ENCODE measurements at places on chromosomes 6 and 20. TPM values are rescaled to one million over a fixed set of nuclear protein-coding genes. Genes with fewer than 3 reads are reported as not detected.

The OR12D3 gene
- total RNA-seq, result not detected

GRCh38 chr20:57470212-57470522, 54.8 kb downstream of the CTCFL start:
- H3K4me3 ChIP-seq, result no peak overlapping the region
- H3K36me3 ChIP-seq, result no peaks in the 10 kb centered on the region
- no peak for DNase-seq
- peaks cover 40% of the 10 kb centered on the region for H3K4me1 ChIP-seq
- no peaks in the 10 kb centered on the region for H3K27me3 ChIP-seq

The SMLR1 gene
- not detected for total RNA-seq

- H3K36me3 ChIP-seq, result no peaks in the 10 kb centered on the region
- no peaks in the 10 kb centered on the region for H3K27me3 ChIP-seq
- H3K4me1 ChIP-seq, result no peaks in the 10 kb centered on the region
- no peak for DNase-seq
- no peak overlapping the region for H3K27ac ChIP-seq
Measured at GRCh38 chr6:74356391-74356790, 660.4 kb downstream of the CD109 start.

DNA sequence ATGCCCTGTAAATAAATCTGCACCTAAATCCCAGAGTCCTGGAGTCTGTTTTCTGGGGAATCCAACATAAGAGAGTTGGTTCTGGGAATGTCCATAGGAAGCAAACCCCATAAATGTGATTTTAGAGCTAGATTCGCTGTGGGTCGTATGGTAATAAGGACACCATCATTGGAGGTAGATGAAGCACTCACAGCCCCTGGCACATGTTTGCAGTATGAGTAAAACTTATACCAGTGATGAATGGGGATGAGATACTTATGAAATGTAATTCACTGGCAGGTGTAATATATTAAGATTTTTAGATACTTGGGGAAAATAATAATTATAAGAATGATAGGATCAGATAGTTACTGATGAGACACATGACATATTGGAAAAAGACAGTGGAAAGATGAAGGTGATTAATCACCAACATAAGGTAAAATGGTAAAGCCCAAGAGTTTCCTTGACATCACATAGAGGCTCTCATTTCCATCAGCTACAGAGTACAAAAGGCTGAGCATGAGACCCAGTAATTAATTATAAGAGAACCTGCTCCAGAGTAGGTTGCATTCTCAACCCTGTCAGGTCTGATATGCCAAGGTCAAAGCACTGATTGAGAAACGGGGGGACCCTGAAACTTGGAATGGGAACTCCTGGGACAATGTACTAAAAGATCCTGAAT, 44.7 kb upstream of the THEMIS start:
- DNase-seq, result no peak
- H3K36me3 ChIP-seq, result no peaks in the 10 kb centered on the region
- peaks cover 2% of the 10 kb centered on the region for H3K4me1 ChIP-seq
- H3K27me3 ChIP-seq, result no peaks in the 10 kb centered on the region

GRCh38 chr6:147648916-147649315, 140.4 kb downstream of the SAMD5 start:
- DNase-seq, result no peak
- no peak overlapping the region for H3K4me3 ChIP-seq
- no peaks in the 10 kb centered on the region for H3K27me3 ChIP-seq
- H3K4me1 ChIP-seq, result no peaks in the 10 kb centered on the region
- no peak overlapping the region for H3K27ac ChIP-seq

The CDC40 gene
- total RNA-seq, result 32.9 TPM

Data from natural killer cell (primary cell).